ENCODE measurements at places on chromosomes 5 and 9.

GRCh38 chr5:165244407-165244806 is 1739.0 kb downstream of the MAT2B start:
- no peak for DNase-seq

- no peak for DNase-seq
These were observed 27.9 kb downstream of the NANS start for GRCh38 chr9:98084396-98084795.

DNA sequence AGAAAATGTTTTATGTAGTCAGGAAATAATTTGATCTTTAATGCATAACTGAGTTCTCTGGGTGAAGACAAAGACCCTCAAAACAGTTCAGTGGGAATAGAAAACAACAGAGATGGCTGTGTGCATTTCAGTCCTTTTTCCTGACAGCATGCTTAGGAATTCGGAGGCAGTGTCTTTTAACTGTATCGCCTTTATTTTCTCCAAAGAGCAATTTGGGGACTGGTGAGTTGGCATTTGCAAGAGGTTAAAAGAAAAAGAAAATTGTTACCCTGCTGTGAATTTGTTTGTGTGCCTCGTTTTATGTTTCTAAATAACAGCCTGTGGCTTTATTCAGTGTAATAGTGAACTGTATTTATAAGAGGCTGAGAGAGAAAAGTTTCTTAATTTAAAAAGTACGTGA is 227.8 kb upstream of the DMAC1 start:
- no peak for DNase-seq

- DNase-seq = peak; percentile 83
These were observed 137.8 kb upstream of the ANKH start for GRCh38 chr5:15009420-15009819.

DNA sequence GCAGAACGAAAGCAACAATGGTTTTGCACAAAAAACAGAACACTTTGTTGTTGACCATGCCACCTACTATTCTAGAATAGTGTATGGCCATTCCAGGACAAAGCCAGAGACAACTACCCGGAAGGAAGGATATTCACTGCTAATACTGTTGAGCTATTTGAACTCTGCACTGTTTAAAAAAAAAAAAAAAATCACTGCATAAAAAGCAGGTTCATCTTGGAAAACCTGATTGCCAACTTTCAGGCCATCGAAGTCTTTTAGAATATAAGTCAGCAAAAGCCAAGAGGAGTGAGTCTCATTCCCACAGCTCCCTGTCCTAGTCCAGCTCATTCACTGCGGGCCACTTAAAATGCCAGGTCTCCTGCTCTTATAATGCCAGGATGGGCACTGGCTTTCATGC is 4.0 kb downstream of the ENC1 start:
- DNase-seq = no peak

- DNase-seq = peak; percentile 4
These were observed 265.8 kb upstream of the TRPC7 start for GRCh38 chr5:136631186-136631585.

DNA sequence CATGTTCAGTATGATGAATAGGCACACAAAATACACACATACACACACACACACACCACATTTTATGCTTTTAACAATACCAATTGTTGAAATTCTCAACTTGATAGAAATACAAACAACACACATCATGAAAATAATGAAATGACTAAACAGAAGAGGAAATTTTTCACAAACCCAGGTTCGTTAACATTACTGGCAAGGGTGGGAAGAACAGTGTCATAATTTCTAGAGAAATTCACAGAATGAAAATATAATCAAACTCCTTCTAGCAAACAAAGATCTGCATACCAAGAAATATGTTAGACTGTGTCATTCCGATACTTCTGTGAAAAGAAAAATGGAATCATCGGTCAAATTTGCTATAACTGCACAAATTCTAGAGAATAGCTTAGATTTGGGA is 41.9 kb downstream of the ST8SIA4 start:
- DNase-seq = no peak

DNA sequence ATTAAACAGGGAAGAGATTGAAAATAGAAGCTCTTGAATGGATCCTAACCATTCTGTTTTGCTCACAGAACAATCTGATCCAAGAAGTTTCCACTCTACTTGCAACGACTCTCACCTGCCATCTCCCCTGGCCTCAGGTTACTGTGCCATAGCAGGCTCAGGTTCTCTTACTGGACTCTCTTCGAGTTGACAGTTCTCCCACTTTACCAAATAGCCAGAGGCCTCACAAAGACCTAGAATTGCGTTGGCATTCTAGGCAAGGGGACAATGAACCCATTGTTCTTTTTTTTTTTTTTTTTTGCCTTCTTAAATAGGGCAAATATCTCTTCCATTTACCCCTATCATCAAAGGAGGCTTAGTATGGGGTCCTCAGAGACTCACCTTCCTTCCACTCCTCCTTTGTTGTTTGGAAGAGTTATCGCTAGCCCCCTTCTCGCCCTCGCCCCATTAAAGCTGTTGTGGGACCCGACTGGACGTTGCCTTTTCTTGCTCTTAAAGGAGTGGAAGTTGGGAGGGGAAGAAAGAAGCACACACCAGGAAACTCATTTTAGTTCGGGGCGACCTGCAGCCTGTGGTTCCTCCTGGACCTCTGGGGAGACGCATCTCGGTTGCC is 688 bp upstream of the PLPPR1 start:
- DNase-seq = no peak

DNA sequence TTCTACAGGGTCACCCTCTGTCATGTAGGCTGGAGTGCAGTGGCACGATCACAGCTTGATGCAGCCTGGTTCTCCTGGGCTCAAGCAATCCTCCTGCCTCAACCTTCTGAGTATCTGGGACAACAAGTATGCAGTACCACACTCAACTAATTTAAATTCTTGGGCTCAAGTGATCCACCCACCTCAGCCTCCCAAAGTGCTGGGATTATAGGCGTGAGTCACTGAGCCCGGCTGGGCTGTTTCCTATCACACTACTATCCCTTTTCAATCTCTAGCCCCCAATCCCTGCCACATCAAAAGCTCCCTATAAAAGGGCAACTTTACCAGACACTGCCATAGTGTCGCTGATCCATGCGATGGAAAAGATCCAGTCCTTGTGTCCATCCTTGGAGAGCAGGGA is 20.4 kb downstream of the DCAF12 start:
- no peak for DNase-seq
